ENCODE measurements at places on chromosomes 3 and 15.

- no peak for DNase-seq
Measured at GRCh38 chr3:18402239-18402799, 22.8 kb downstream of the SATB1 start.

DNA sequence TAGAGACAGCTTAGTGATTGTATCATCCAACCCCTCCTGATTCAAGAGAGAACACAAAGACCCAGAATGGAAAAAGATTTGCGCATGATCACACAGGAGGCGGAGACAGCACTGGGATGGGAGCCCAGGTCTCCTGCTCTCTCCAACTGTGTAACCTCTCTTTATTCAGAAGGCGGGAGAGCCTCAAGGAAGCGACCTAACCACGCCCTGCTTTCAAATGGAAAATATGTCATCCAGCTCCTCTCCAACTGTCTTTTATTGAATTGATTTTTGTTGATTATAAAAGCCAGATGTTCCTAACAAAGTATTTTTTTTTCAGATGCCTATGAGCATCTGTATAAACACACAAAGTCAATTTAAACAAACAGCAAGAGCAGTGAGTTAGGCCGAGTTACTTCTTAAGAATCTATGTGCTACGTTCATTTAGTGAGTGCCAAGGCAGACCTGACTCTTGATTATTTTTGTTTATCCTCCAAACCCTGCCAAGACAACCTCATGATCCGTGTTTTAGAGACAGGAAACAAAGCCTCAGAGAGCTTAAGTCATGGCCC, 74.5 kb downstream of the BFSP2 start:
- DNase-seq: no peak

- DNase-seq: no peak
Measured at GRCh38 chr3:66017084-66017483, 21.6 kb downstream of the MAGI1 start.

GRCh38 chr15:54347082-54347827, 369.0 kb downstream of the UNC13C start:
- DNase-seq: no peak

GRCh38 chr15:67127331-67127664, 61.9 kb downstream of the SMAD3 start:
- DNase-seq: no peak

DNA sequence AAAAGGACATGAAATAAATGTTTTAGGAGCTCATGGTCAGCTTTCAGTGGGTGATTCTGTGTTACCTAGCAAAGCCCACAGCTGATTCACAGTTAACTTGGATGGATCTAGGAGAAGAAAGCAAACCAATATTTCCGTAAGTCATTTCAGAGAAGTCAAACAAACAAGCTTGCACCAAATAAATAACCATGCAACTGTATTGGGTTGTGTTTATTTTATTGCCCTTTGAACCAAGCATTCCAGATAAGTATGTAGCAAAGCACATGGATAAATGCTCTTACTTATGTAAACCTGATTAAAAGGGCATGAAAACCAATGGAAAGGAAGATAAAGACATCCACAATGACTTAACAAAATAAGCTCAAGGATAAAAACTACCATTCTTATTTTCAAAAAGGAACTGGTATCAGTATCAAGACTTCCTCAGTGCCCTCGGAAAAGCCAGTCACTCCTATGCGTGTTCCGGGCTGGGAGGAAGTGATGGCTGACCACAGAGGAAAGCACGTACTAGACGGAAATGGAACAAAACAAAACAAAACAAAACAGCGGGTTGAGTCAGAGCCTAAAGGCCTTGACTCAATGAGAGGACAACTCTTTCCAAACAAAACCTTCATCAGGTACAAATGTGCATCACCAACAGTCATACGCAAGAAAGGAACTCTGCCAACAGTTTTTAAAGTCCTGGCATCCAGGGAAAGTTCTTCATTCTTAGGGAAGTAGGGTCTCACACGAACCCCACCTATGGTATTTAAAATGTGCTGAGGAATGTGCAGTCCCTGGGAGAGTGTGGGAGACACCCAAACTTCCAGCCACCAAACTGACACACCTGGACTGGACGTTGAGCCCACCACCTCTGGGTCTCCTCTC, 103.3 kb downstream of the SNRK start:
- peak; percentile 8 for DNase-seq

DNA sequence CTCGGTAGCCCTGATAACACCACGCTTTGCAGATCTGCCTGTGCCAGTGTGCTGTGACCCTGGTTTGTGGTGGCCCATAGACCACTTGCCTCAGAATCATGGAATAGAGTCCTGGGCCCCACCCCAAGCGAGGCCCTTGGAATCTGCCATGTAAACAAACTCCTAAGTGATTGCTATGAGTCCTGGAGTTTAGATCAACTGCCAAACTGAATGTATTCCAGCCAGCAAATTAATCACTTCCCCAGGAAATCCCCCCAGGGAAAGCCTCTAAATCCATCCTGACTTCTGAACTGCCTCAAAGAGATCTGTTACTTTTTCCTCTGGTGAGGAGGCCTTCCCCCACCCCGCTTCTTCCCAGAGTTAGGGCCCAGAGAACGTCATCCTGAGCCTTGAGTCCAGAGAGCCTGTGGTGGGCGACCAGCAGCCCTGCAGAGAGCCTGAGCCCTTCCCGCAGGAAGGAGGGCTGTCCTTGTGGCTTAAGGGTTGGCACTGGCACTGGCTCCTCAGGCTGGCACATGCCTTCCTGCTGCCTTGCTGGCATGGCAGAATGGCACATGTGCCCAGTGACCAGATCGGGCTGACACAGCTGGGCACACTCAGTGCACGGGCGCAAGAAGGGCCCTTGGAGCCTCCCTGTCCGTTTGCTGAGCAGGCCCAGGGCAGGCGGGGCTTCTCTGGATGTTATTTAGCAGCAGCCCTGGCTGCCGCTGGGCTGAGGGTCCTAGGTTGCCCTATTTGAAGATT, 50.6 kb upstream of the PLXNA1 start:
- no peak for DNase-seq

GRCh38 chr3:69535613-69536012, 149.7 kb upstream of the FRMD4B start:
- no peak for DNase-seq

GRCh38 chr3:125266971-125267370, 54.4 kb upstream of the SLC12A8 start:
- no peak for DNase-seq

- no peak for DNase-seq
Measured at GRCh38 chr3:66053550-66054094, 14.9 kb upstream of the MAGI1 start.

GRCh38 chr15:95016511-95017229, 785.3 kb downstream of the MCTP2 start:
- DNase-seq: no peak

Data from head of caudate nucleus (tissue), 42 donors.